Subcutaneous adipose tissue (tissue), 4 donors: ENCODE measurements at places on chromosomes 3 and 15. TPM values are rescaled to one million over a fixed set of nuclear protein-coding genes. Genes with fewer than 3 reads are reported as not detected.

The PEX11A gene
- 56.3 TPM for total RNA-seq

The IMPG2 gene
- 0.34 TPM for total RNA-seq

The GOLGA8J gene
- 0.51 TPM for total RNA-seq

The PEX5L gene
- total RNA-seq: under 0.01 TPM

The NISCH gene
- 52.7 TPM for total RNA-seq

The DHX30 gene
- total RNA-seq: 31.4 TPM

The TNFSF10 gene
- 123 TPM for total RNA-seq

The LSMEM2 gene
- total RNA-seq: not detected

The LMOD3 gene
- total RNA-seq: not detected

The PPCDC gene
- total RNA-seq: 15.0 TPM

The CCK gene
- total RNA-seq: not detected

The CLDN18 gene
- not detected for total RNA-seq

The CPNE9 gene
- not detected for total RNA-seq

The ZKSCAN7 gene
- total RNA-seq: 3.5 TPM

The HESX1 gene
- total RNA-seq: not detected

The TF gene
- 15.3 TPM for total RNA-seq

The LOXL1 gene
- 7.1 TPM for total RNA-seq

The ALDH1L1 gene
- 281 TPM for total RNA-seq

The UBA3 gene
- 97.5 TPM for total RNA-seq

The CAMP gene
- total RNA-seq: not detected

The SYNPR gene
- total RNA-seq: not detected

The MEX3B gene
- 2.0 TPM for total RNA-seq

The EXD1 gene
- not detected for total RNA-seq

The CDCP1 gene
- total RNA-seq: 11.6 TPM

The GOLGA6A gene
- total RNA-seq: not detected

The LRRC34 gene
- 13.2 TPM for total RNA-seq

The BLM gene
- total RNA-seq: 2.4 TPM

The SECISBP2L gene
- total RNA-seq: 96.9 TPM

The NCEH1 gene
- 13.7 TPM for total RNA-seq

The ACP3 gene
- 2.5 TPM for total RNA-seq

The PRR20G gene
- not detected for total RNA-seq

The NOX5 gene
- total RNA-seq: 0.33 TPM

The CHRD gene
- total RNA-seq: 11.5 TPM

The SLC9C1 gene
- 0.17 TPM for total RNA-seq

The LRRC31 gene
- total RNA-seq: 0.44 TPM

The GOLGA8Q gene
- 9.0 TPM for total RNA-seq

The ST3GAL6 gene
- total RNA-seq: 33.4 TPM

The HRG gene
- not detected for total RNA-seq

The SCAMP5 gene
- 1.3 TPM for total RNA-seq

The TIMP4 gene
- 362 TPM for total RNA-seq

The XCR1 gene
- total RNA-seq: not detected

The RYK gene
- 88.3 TPM for total RNA-seq

The GOLGA8B gene
- 44.5 TPM for total RNA-seq

The CERS3 gene
- not detected for total RNA-seq

The CFAP161 gene
- total RNA-seq: not detected

The IQCF5 gene
- not detected for total RNA-seq

The NR2E3 gene
- total RNA-seq: not detected

The HDC gene
- not detected for total RNA-seq

The STAC gene
- total RNA-seq: 5.8 TPM

The EPHB1 gene
- total RNA-seq: 0.51 TPM

The CCR3 gene
- not detected for total RNA-seq

The ADAMTS7 gene
- 5.9 TPM for total RNA-seq

The LRRC2 gene
- 7.7 TPM for total RNA-seq

The SLC22A13 gene
- total RNA-seq: not detected

The RTP1 gene
- total RNA-seq: not detected

The FAM43A gene
- 24.5 TPM for total RNA-seq

The GOLGA6L22 gene
- total RNA-seq: not detected

The ABHD17C gene
- total RNA-seq: 1.3 TPM

The KNG1 gene
- total RNA-seq: not detected
